ENCODE measurements at places on chromosomes 1 and 21. TPM values are rescaled to one million over a fixed set of nuclear protein-coding genes. Genes with fewer than 3 reads are reported as not detected.

HSD11B1 gene
- 134 TPM for total RNA-seq

NSUN4 gene
- total RNA-seq, result 13.5 TPM

ITGB2 gene
- total RNA-seq, result not detected

ARID4B gene
- 16.3 TPM for total RNA-seq

PAX7 gene
- total RNA-seq, result not detected

MATN1 gene
- total RNA-seq, result not detected

NES gene
- 30.6 TPM for total RNA-seq
